ENCODE measurements at places on chromosomes 16 and 17.

DNA sequence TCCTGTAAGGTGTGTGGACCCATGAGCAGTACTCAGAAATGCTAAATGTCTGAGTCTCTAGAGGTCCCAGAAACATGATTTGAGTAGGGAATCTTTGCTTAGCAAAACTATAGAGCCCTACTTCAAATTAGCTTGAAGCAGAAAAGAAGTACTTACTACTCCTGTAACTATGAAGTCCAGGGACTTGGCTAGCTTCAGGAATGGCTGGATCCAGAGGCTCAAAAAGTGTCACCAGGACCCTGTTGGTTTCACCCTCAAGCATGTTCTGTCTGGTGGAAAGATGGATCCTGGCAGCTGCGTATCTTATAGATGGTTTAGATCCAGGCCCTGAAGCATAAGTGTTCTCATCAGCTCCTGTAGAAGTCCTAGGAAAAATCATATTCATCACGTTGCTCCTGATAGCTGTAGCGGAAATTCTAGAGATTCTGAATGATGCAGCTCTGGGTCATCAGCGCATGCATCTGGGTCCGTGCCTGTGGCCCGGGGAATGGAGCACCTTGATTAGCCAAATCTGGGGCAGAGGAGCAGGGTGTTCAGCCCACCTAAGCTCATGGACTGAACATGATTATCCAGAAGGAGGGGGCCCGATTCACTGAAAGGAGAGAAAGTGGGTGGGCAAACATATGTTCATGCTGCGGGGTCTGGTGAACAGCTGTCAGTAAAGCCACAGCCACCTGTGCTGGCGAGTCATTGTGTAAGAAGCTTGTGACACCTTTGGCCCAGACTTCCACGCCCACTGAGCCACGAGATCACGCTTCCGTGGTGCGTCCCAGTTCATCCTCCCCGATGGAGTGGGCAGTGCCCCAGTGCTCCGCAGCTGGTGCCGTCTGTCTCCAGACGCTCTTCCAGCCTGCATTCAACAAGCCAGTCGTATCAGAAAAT lies 260.6 kb downstream of the CPPED1 start:
- DNase-seq = no peak

GRCh38 chr17:56761387-56761786 lies 72.3 kb downstream of the C17orf67 start:
- DNase-seq = no peak

DNA sequence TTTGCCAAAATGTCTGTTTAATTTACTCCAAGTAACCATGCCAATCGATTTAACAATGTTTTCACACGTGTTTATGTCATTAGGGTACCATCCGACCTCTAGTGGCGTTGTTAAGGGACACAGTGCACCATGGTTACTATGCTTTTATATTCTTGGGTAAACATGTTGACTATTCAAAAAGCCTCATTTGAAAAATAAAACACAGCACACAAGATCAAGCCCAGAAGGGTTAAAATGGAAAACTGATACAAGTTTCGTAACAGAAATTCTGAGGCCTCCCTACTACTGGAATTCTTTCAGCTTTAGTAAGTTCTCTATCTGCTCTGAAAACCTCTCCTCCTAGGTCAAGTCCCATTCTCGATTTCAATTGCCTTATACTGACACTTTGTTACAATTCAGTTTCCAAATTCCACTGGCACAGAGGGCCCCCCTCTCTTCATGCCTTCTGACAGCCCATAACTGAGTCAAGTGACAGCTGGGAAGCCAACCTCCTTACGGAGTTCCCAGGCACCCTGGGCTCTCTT lies 2.1 kb downstream of the CFAP20 start:
- DNase-seq = no peak

- no peak for DNase-seq
These were observed 16.4 kb downstream of the ZNF287 start for GRCh38 chr17:16552637-16553045.

- no peak for DNase-seq
These were observed 71.6 kb upstream of the ALOX12 start for GRCh38 chr17:6924208-6924607.

DNA sequence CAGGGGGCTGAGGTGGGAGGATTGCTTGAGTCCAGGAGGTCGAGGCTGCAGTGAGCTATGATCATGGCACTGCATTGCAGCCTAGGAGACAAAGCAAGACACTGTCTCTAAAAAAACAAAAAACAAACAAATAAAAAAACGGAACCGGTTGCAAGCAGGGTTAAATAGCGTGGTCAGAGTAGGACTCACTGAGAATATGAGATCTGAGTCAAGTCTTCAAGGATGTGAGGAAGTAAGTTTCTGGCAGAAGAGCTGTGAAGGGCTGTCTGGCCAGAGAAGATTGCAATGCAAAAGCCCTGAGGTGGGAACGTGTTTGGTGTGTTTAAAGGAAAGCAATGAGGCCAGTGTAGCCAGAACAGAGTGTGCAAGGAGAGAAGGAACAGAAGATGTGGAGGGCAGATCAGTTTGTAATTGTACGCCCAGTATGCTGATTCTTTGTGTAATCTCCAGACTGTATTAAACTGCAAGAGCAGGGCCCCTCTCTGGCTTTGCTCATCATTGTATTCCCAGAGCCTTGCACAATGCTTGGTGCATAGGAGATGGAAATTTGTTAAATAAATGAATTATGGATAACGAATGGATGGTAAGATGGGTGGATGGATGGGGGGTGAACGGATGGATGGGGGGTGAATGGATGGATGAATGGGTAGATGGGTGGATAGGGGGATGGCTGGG lies 6.3 kb downstream of the G6PC1 start:
- DNase-seq = no peak

GRCh38 chr16:65782611-65783600 lies 583.6 kb upstream of the CDH5 start:
- no peak for DNase-seq

GRCh38 chr16:14491861-14492529 lies 138.1 kb downstream of the PARN start:
- DNase-seq = no peak

GRCh38 chr17:13994050-13994449 lies 75.3 kb upstream of the COX10 start:
- no peak for DNase-seq

All from activated T-helper 1 cell treated with Interleukin-2 at 50 U/mL for 16 hours (primary cell).